ENCODE measurements at places on chromosomes 1 and 21. TPM values are rescaled to one million over a fixed set of nuclear protein-coding genes. Genes with fewer than 3 reads are reported as not detected.

The KIF14 gene
- total RNA-seq = 2.0 TPM

The PTPRF gene
- total RNA-seq = 54.6 TPM

The GRIK3 gene
- total RNA-seq = not detected

The ARHGEF2 gene
- 203 TPM for total RNA-seq

The POU3F1 gene
- total RNA-seq = 1.6 TPM

GRCh38 chr1:93720956-93721626, 39.5 kb upstream of the BCAR3 start:
- H3K4me3 ChIP-seq = no peak overlapping the region
- no peak overlapping the region for H3K27ac ChIP-seq
- no peaks in the 10 kb centered on the region for H3K27me3 ChIP-seq
- peaks cover 28% of the 10 kb centered on the region for H3K4me1 ChIP-seq
- DNase-seq = no peak

GRCh38 chr1:179012038-179012437, 13.7 kb upstream of the FAM20B start:
- DNase-seq = no peak
- H3K36me3 ChIP-seq = no peaks in the 10 kb centered on the region
- H3K4me3 ChIP-seq = no peak overlapping the region
- H3K27me3 ChIP-seq = no peaks in the 10 kb centered on the region
- no peak overlapping the region for H3K27ac ChIP-seq

GRCh38 chr1:199226163-199226562, 587.3 kb downstream of the PTPRC start:
- H3K4me3 ChIP-seq = peak overlapping the region; percentile 3

DNA sequence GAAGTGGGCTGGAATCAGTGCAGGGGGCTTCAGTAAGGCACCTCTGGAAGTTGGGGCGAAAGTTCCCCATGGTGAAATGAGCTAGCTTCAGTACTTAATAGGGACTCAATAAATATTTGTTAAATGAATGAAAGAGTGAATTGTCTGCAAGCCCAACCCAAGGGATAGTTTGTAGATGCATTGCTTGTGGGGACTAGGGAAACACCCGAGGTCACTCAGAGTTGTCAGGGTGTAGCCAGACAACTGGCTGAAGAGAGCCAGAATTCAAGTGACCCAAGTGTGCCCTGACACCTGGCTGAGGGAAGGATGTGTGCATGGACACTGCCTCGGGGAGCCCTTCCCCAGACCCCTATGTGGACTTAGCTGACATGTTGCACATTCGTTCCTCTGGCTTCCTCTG, 1.3 kb upstream of the SLC26A9 start:
- H3K36me3 ChIP-seq = no peaks in the 10 kb centered on the region
- no peak overlapping the region for H3K27ac ChIP-seq
- no peak overlapping the region for H3K4me3 ChIP-seq

GRCh38 chr1:3034162-3034561, 12.9 kb downstream of the ACTRT2 start:
- no peaks in the 10 kb centered on the region for H3K36me3 ChIP-seq
- H3K4me1 ChIP-seq = no peaks in the 10 kb centered on the region
- DNase-seq = no peak
- no peak overlapping the region for H3K27ac ChIP-seq
- H3K27me3 ChIP-seq = peaks cover 37% of the 10 kb centered on the region

GRCh38 chr1:924656-925560, 1.2 kb downstream of the SAMD11 start:
- H3K27ac ChIP-seq = no peak overlapping the region
- H3K27me3 ChIP-seq = peaks cover 2% of the 10 kb centered on the region
- no peaks in the 10 kb centered on the region for H3K36me3 ChIP-seq
- H3K4me1 ChIP-seq = peaks cover 22% of the 10 kb centered on the region
- no peak for DNase-seq

GRCh38 chr1:56437959-56438358, 141.4 kb downstream of the PLPP3 start:
- no peak overlapping the region for H3K4me3 ChIP-seq
- no peak overlapping the region for H3K27ac ChIP-seq
- no peak for DNase-seq
- peaks cover 9% of the 10 kb centered on the region for H3K4me1 ChIP-seq
- H3K36me3 ChIP-seq = no peaks in the 10 kb centered on the region
- H3K27me3 ChIP-seq = no peaks in the 10 kb centered on the region

DNA sequence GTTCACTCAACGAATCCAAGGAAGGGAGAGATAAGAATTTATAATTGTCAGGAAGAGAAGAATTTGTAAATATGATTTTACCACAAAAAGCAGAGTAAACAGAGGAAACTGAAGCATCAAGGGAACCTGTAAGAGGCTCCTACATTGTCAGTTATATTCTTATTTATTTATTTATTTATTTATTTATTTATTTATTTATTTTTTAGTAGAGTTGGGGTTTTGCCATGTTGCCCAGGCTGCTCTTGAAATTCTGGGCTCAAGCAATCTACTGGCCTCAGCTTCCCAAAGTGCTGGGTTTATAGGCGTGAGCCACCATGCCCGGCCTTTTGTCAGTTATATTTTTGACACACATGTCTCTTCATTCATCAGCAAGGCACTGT, 47.1 kb downstream of the FCRL3 start:
- no peak overlapping the region for H3K27ac ChIP-seq
- no peak overlapping the region for H3K4me3 ChIP-seq
- no peaks in the 10 kb centered on the region for H3K4me1 ChIP-seq
- H3K27me3 ChIP-seq = peaks cover 8% of the 10 kb centered on the region
- H3K36me3 ChIP-seq = no peaks in the 10 kb centered on the region

GRCh38 chr1:75625795-75626194, 14.9 kb upstream of the SLC44A5 start:
- H3K27me3 ChIP-seq = peaks cover 55% of the 10 kb centered on the region
- H3K4me3 ChIP-seq = no peak overlapping the region

- H3K4me1 ChIP-seq = peaks cover 63% of the 10 kb centered on the region
- H3K36me3 ChIP-seq = peaks cover 3% of the 10 kb centered on the region
- no peak for DNase-seq
- H3K27ac ChIP-seq = peak overlapping the region; percentile 98
Measured at GRCh38 chr1:112957133-112957812, 1.3 kb upstream of the SLC16A1 start.

- H3K4me1 ChIP-seq = peaks cover 37% of the 10 kb centered on the region
- no peak for DNase-seq
- no peak overlapping the region for H3K4me3 ChIP-seq
- H3K27me3 ChIP-seq = no peaks in the 10 kb centered on the region
- H3K36me3 ChIP-seq = no peaks in the 10 kb centered on the region
Measured at GRCh38 chr1:93489756-93490155, 41.8 kb downstream of the FNBP1L start.

DNA sequence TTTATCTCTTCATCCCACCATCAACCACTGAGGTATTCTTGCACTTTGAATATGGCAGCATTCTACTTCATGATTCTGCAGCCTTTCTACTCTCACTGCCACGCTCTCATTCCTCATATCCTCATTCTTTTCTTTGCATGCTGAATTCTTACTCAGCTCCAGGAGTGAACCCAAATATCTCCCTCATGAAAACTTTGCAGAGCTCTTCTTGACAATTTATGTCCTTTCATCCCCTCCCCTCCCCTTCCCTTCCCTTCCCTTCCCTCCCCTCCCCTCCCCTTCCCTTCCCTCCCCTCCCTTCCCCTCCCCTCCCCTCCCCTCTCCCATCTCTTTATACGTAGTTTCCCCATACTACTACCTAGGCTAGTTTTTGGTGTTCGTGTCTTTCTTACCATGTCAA, 363.9 kb downstream of the RYR2 start:
- H3K27me3 ChIP-seq = no peaks in the 10 kb centered on the region
- no peaks in the 10 kb centered on the region for H3K36me3 ChIP-seq
- H3K27ac ChIP-seq = no peak overlapping the region
- H3K4me1 ChIP-seq = no peaks in the 10 kb centered on the region

- H3K4me1 ChIP-seq = no peaks in the 10 kb centered on the region
- H3K27ac ChIP-seq = no peak overlapping the region
- H3K36me3 ChIP-seq = no peaks in the 10 kb centered on the region
Measured at GRCh38 chr21:22444990-22445389, 1446.8 kb downstream of the NCAM2 start.

GRCh38 chr1:235329139-235329902, 951 bp downstream of the GGPS1 start:
- H3K4me1 ChIP-seq = peaks cover 24% of the 10 kb centered on the region
- no peaks in the 10 kb centered on the region for H3K36me3 ChIP-seq
- no peak overlapping the region for H3K4me3 ChIP-seq
- H3K27me3 ChIP-seq = no peaks in the 10 kb centered on the region
- no peak for DNase-seq
- H3K27ac ChIP-seq = no peak overlapping the region

GRCh38 chr1:11990303-11991032, 10.2 kb downstream of the MFN2 start:
- H3K27ac ChIP-seq = peak overlapping the region; percentile 14
- peaks cover 12% of the 10 kb centered on the region for H3K4me1 ChIP-seq
- H3K27me3 ChIP-seq = no peaks in the 10 kb centered on the region
- no peak overlapping the region for H3K4me3 ChIP-seq
- no peak for DNase-seq

GRCh38 chr1:95073446-95073845, 695 bp upstream of the ALG14 start:
- peaks cover 13% of the 10 kb centered on the region for H3K4me1 ChIP-seq
- H3K27ac ChIP-seq = peak overlapping the region; percentile 98
- H3K4me3 ChIP-seq = peak overlapping the region; percentile 92
- H3K27me3 ChIP-seq = no peaks in the 10 kb centered on the region
- no peak for DNase-seq
- H3K36me3 ChIP-seq = peaks cover 2% of the 10 kb centered on the region

DNA sequence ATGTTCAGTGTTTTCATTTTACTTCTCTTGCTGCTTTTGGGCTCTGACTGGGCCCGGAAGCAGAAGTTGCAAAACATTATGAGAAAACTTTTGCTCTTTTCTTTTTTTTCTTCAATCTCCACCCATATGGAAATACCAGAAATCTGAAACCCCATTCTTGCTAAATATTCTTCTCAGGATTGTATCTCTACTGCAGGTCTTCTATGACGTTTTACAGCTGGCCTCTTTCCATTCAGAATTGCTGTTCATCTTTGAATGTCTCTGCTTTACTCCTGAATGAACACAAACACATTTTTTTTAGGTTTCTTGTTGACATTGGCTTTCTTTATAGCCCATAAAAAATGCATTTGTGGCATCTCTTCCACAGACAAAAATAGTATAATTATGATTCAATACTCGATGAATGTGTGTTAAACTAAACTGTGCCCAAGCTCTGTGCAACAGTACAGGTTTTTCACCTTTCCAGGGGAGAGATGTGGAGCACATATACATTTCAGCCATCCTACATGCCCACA, 18.8 kb downstream of the PTPRC start:
- H3K4me3 ChIP-seq = no peak overlapping the region
- DNase-seq = no peak
- no peaks in the 10 kb centered on the region for H3K27me3 ChIP-seq

DNA sequence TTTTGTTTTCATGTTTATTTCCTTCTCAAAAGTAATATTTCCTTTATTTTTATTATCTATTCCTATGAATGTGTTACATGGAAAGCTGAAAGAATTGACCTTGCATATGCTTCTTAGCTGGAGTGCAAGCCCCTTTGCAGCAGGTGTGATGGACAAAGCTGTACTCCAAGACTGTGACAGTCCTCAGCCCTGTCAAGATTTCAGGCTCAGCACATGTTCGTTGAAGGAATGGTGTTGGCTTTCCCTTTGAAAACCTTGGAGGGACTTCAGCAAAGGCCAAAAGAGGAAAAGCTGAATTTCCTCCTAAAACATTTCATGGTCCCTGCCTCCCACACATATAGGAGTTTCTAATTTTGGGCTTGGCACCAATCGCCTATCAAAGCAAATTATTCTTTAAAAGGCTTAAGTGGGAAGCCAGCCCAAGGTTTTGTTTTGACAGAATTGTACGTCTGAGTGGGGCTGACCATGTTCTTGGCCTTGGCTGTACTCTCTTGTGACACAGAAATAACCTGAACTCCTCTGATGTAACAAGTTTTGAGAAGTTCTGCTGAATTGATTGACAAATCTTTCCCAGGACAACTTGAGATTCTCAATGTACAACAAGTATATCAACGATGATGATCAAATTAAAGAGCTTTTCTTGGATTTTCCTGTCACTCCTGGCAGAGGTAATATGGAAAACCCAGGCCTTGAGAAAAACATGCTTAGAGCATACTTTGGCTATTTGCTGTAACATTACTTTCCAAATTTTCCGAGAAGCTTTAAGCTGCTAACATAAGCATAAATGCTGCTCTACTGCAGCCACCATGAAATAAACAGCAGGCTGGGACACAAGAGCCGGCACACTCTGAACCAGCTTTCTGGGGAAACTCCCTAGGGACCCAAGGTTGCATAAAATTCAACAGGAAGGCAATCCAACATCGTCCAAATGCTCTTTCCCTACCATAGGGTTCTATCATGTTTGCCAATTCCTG, 135.7 kb upstream of the ZNF648 start:
- H3K27ac ChIP-seq = peak overlapping the region; percentile 1
- no peaks in the 10 kb centered on the region for H3K36me3 ChIP-seq
- DNase-seq = no peak
- no peak overlapping the region for H3K4me3 ChIP-seq

All from chondrocyte (in vitro differentiated cells).